Mesothelial cell of epicardium (in vitro differentiated cells): ENCODE measurements at places on chromosomes 6 and 20.

GRCh38 chr6:34218691-34219090 lies 18.0 kb upstream of the HMGA1 start:
- no peak for DNase-seq

- DNase-seq, result no peak
Observed at GRCh38 chr6:52297433-52297832, 12.9 kb upstream of the MCM3 start.

DNA sequence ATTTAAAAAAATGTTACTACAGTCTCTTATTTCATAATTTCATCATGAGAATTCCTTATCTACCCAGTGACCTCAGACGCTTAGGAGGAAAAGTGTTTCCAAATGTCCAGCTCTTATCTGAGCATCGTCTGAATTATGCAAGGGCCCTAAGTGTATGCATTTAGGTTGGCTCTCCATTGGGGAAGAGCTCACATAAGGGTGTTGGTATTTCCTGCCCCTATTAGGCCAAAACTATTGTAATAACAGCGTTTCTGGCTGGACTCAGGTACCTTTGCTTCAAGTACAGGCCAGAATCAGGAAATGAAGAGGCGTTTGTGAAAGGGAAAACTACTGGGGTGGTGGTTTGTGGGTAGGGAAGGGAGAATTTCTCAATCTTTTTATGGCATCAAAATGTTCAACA lies 40.4 kb upstream of the SGK1 start:
- DNase-seq, result no peak

- DNase-seq, result no peak
Observed at GRCh38 chr20:38840053-38840893, 34.8 kb downstream of the PPP1R16B start.

DNA sequence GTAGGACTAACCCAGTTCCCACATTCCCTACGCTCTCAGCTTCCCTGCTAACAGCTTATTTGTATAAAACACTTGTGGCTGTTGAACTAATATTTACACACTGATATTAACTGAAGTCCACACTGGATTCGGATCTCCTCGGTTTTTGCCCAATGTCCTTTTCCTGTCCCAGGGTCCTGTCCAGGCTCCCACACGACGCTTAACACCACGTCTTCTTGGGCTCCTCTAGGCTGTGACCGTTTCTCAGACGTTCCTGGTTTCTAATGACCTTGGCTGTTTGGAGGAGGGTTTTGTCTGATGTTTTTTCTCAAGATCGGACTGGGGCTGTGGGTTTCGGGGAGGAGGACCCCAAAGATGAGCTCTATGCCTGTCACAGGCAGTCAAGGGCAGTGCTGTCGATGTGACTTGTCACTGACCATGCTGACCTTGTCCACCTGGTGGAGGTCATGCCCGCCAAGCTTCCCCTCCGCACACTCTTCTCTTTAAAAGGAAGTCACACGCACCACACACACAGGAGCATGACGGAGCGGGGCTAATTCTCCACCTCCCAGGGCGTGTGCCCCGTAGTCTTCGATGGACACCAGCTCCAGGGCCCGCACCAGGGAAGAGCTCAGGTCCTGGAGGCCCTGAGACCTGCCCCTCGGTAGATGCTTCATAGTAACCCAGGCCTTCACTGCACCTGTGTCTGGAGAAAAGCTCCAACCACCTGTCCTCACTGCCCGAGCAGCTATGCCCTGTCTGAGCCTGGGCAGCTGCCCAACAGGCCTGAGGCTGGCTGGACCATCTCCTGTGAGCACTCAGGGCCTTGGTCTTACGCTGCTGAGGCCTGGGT lies 72.0 kb downstream of the TTLL2 start:
- no peak for DNase-seq

DNA sequence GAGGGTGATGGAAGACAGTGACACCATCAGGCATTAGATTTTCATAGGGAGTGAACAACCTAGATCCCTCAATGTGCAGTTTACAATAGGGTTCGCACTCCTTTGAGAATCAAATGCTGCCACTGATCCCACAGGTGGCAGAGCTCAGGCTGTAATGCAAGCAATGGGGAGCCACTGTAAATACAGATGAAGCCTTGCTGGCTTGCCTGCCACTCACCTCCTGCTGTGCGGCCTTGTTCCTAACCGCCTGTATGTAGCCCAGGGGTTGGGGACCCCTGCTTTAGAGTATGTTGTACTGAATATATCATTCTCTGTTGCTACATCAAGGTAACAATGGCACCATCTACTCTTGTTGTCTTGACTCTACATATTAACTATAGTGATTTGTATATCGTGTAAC lies 37.1 kb downstream of the TPD52L1 start:
- DNase-seq, result no peak

GRCh38 chr20:43767686-43768474 lies 41.1 kb upstream of the GTSF1L start:
- DNase-seq, result no peak

DNA sequence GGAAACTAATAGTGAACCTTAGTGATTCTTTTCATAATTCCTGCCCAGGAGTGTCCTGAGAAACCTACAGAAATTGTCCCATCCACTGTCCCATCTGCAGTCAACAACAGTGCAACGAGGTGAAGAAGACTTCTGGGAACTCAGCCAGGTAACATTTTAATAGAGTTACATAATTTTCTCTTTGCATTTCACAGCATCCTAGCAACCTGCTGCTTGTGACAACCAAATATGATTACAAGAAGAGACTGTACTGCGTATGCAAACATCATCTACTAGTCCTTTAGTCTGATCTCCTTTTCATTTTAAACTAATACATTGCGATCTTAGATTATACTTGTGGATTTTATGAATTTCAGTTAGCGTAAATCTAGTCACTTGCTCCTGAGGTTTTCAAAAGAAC lies 951.6 kb downstream of the TFAP2A start:
- DNase-seq, result no peak

GRCh38 chr6:160007611-160008010 lies 38.7 kb downstream of the IGF2R start:
- DNase-seq, result no peak

- DNase-seq, result peak; percentile 61
Observed at GRCh38 chr6:26234421-26235301, 130.3 kb upstream of the BTN3A2 start.

DNA sequence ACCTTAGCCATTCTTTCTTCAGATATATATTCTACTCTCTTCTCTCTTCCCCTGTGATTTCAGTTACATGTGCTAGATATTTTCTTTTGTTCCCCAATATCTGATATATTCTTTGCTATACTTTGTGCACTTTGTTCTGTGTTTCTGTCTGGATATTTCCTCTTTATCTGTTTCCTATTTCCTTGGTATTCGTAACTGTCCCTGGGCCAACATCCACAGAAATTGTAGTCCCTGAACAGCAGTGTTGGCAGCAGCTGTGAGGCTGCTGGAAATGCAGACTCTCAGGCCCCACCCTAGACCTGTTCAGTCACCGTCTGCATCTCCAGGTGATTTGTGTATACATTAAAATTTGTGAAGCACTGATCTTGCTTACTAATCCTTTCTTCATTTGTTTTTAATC lies 522.9 kb upstream of the SOX4 start:
- DNase-seq, result no peak

- no peak for DNase-seq
Observed at GRCh38 chr20:39146394-39146793, 184.2 kb downstream of the DHX35 start.

- no peak for DNase-seq
Observed at GRCh38 chr20:49615401-49616153, 47.6 kb upstream of the PTGIS start.

GRCh38 chr20:48858075-48858790 lies 30.4 kb upstream of the PREX1 start:
- DNase-seq, result no peak

- no peak for DNase-seq
Observed at GRCh38 chr20:15951658-15952057, 621.6 kb downstream of the KIF16B start.

- no peak for DNase-seq
Observed at GRCh38 chr20:5913166-5913565, 37.2 kb downstream of the TRMT6 start.

GRCh38 chr6:84137989-84138575 lies 89.4 kb downstream of the CEP162 start:
- no peak for DNase-seq

- peak; percentile 29 for DNase-seq
Observed at GRCh38 chr6:170075659-170076223, 215.1 kb downstream of the DLL1 start.

GRCh38 chr6:52707963-52708680 lies 37.2 kb downstream of the TMEM14A start:
- no peak for DNase-seq

DNA sequence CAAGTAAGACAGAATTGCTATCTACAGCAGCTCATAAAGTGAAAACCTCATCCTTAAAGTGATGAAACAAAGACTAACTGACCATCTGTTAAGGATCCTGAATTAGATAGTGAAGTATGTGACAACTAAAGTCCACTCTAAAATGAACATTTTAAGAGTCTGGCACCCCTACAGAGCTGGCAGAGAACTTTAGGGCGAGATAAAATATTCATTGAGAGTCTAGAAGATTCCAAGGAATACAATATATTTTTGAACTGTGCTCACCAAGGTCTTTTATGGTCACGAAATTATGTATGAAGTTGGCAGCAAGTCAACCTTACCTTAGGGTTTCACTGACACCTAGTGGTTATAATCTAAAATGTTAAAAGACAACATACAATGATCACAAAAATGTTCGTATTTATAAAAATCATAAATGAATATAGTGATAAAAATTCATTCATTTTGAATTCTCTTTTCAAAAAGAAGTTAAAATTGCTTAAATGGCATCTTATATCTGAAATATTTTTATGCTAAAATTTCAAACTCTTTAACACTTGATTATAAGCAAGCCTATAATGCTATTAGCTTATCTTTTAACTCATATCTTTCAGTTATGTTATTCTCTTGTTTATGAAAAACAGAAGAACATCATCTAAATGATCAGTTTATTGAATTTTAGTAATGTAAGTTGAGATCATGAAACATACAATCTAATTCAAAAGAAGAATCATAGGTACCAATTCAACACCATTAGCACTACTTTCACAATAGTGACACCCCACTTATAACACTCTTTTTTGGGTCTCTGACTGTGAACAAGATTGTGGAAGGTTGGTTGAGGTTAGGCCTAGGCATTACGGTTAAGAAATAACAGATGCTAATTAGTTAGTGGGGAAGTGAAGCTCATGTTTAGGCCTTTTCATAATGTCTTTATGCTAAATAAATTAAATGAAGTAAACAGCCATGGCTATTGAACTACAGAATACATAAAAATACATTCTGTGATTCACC lies 27.5 kb downstream of the RSPH3 start:
- DNase-seq, result no peak

- DNase-seq, result no peak
Observed at GRCh38 chr20:17710379-17711266, 10.9 kb downstream of the BANF2 start.

- no peak for DNase-seq
Observed at GRCh38 chr6:101181006-101181405, 212.5 kb upstream of the GRIK2 start.

DNA sequence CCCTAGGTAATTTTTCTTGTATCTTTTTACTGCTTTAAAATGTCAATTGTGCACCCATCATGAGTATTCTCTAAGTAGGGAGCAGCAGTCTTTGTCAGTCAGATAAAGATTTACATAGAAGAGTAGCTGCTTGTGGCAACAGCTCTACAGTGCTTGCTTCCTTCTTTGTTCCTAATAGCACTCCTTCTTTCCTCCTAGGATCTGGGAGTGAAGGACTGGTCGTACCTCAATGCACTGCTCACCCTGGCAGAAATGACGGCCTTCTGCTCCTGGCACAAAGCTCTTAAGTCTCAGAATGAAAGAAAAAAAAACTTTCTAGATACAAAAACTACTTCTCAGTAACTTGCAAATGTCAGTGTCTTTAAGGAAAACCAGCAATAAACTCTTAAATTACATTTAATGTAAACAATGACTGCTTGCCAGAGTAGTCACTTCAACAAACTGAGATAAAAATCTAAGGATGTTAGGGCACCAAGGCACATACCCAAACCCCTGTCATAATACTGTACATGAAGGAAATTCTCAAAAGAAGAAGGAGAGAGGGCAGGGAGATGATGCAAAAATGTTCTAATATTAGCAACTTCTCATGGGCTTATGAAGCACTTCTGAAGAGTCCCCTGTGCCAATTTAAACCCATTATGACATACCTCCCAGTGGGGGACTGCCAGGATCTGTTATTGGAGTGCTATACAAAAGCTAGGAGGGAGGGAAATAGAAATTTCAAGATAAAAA lies 34.0 kb downstream of the NCOA6 start:
- DNase-seq, result no peak

- no peak for DNase-seq
Observed at GRCh38 chr6:125337706-125338105, 35.9 kb upstream of the HDDC2 start.

DNA sequence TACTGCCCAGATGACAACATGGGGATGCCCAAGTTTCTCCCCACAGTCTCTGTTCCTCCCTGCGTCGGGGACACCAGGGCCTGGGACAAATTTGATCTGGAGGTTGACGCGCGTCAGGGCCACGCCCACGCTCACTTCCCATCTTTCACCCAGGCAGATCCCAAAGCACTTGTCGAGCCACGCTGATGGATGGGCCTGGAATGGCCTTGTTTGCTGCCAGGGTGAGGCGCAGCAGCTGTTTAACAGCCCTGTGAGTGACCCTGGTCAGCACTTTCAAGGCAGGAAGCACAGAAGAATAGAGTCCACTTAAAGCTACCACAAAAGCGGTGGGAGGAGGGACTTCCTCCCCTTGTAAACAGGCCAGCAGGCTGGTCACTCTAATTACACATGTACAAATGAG lies 324.7 kb upstream of the JARID2 start:
- no peak for DNase-seq

DNA sequence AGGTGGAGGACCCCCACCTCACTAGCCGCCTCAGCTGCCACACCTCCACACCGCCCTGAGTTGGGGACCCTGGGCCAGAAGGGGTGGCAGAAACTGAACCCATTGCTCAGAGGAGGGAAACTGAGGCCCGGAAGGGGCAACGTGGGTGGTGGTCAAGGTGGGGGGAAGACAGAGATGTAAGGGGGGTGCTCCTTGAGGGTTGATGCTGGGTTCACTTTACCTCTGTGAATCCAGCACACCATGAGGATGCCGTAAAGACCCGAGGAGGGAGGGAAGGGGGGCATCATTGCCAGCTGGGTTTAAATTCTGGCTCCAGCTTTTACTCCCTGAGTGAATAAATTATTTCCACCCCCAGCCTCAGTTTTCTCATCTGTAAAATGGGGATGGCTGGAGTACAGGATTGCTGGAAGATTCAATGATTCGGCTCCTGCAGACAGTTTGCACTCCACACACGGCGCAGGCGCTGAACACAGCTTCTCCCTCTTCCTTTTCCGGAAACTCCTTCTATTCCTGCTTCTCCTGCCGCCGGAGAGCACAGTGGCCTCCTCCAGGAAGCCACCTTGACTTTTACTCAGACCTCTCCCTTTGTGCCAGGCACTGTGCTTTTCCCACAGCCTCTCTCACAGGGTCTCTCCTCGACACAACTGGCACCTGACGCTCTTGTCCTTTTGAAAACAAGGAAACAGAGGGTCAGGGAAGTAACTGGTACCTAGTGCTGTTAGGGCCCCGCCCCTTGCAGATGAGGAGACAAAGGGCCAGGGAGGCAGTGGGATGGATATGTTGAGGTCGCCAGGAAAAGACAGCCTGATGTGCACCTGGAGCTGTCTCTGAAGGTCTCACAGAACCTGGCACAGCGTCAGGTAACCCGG lies 59.4 kb downstream of the UBE2V1 start:
- DNase-seq, result no peak
